Body of pancreas (tissue), 4 donors: ENCODE measurements at places on chromosomes 5 and 9. TPM values are rescaled to one million over a fixed set of nuclear protein-coding genes. Genes with fewer than 3 reads are reported as not detected.
A peak's percentile ranks its signal among the peaks of the same experiment; 100 is the strongest.

SGCD gene
- total RNA-seq, result 0.66 TPM

DNA sequence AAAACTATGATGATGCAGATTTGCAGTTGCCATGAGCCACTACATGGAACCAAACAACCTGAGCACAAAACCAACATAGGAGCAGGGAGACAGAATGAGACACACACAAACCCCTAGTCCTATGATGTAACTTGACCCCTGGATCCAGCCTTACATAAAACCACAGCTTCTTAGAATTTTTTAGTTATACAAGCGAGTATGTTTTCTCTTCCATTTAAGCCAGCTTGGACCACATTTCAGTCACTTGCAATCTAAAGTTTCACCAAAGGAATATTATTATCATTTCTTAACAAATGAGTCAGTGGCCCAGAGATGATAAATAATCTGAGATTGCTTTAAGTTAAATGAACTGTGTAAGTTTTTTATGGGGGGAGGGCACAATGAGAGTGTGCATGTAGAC, 6.8 kb downstream of the SPOCK1 start:
- no peak for DNase-seq

- no peak for DNase-seq
Measured at GRCh38 chr9:120259100-120259499, 320.9 kb downstream of the CDK5RAP2 start.

DNA sequence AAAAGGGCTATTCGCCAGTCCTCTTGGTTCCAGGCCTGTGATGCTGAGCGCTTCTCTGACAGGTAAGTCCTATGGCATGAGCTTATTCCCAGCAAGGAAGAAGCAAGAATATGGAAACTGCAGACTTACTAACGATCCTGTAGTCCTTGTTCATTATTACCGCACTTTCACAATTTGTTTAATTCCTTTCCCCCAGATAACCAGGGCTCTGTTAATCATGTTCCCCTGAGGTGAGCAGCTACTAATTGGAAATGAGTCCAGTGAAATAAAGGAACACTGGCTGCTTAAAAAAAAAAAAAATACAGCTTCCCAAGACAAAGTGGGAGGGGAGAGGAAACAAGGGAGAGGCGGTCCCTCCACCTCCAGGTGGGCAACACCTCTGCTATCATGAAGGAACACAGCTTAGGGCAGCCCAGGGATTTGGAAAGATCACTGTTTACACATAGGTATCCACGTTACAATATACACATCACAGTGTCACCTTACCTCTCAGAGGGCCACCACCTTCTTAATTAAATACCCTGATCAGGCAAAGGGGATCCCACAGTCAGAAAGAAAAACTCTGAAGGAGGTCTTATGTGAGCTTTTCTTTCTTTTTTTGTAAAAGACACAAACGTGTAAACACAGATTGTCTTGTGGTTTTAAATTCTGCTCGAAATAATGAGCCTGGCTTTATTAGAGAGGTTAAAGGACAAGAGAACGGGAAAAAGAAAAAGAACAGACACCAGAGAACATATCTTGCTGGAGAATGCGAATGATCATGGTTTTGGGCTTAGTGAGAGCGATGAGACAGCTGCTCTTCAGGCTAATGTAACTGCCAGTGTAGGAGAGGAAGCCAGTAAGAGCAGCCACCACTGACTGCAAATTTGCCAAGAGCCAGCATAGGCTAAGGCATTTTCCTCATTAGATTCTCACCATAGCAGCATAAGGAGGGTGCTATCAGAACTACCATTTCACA, 258.6 kb downstream of the CRB2 start:
- DNase-seq, result no peak

DNA sequence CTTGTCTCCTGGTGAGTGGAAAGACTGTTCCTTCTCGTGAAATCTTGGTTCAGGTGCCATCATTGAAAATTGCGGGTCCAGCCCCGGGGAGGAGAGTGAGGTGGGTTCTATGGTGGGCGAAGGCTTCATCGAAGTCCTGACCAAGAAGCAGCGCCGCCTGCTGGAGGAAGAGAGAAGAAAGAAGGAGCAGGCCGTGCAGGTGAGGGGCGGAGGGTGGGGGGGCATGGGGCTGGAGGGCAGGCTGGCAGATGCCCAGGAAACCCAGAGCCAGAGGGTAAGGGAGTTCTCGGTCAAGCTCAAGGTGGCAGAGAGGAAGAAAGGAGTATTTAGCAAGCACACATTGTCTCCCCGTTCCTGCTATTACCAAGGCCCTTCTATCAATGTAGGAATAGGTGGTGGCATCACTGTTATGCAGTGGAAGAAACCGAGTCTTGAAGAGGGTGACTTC, 24.3 kb upstream of the POMT1 start:
- DNase-seq, result peak; percentile 42

GNA14 gene
- 5.3 TPM for total RNA-seq

ADAMTS12 gene
- 2.3 TPM for total RNA-seq

- DNase-seq, result no peak
Measured at GRCh38 chr9:18233776-18234445, 240.0 kb upstream of the ADAMTSL1 start.

SMIM33 gene
- not detected for total RNA-seq

GRCh38 chr5:137754961-137755762, 999 bp upstream of the HNRNPA0 start:
- DNase-seq, result no peak

DNA sequence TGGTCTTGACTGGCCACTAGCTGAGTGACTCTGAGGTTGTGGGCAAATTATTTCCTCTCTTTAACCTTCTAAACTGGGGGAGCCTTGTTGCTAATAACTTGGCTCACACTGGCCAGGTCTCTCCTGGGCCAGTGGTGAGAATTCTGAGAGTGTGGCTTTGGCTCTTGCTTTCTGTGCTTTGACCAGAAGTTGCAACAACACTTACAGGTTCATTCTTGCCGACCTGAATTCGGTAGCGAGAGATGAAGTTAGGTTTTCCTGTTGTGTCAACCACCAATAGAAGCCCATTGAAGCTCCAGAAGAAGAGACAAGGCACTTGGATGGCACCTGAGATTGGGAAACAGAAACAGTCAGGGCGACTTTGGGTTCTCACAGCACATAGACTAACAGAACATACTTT, 19.8 kb downstream of the FAXDC2 start:
- DNase-seq, result no peak

DOCK8 gene
- total RNA-seq, result 10.9 TPM

DNA sequence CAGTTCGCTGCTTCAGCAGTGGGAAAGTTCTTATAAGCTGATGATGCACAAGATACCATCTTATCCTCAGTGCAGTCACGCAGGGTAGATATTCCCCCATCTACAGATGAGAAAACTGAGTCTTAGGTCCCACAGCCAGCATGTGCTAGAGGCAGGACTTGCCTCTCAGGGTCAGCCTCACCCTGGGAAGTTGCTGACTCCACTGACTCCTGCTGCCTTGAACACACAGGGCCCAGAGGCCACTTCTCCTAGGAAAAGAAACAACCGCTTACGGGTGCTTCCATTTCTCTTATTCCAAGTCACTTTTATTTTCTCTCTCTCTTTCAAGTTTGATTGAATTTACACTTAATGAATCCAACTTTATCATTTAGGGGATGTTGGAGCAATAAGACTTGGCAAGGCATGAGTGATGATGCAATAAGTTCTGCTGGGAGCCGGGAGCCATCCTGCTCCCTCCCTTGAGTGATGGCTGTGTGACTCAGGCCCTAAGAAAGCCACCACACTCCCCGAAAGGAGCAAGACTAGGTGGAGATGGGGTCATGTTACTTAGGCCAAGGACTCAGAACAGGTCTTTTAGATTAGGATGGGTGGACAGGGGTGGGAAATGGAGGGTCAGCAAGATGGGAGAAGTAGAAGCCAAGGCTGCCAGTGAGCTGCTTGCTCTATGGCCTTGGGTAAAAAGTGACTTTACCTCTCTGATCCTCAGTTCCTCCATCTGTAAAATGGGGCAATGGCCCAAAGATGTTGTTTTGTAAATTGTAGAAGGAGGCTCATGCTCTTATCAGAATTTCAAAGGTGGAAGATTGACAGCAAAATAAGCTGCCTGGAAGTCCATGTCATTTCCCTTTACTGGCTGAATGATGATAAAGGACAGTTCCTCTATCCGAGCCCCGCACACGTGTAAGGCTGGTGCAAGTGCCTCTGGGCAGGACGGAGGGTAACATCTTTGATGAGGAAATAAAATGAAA, 67.4 kb upstream of the ZNF618 start:
- DNase-seq, result peak; percentile 57
